ENCODE measurements at places on chromosomes 12 and 14. TPM values are rescaled to one million over a fixed set of nuclear protein-coding genes. Genes with fewer than 3 reads are reported as not detected.

Gene PTHLH
- total RNA-seq: 2.7 TPM

GRCh38 chr12:132053338-132054330, 90.5 kb downstream of the DDX51 start:
- DNase-seq: no peak

GRCh38 chr14:70886421-70887206, 20.6 kb upstream of the PCNX1 start:
- no peak for DNase-seq

- DNase-seq: no peak
Observed at GRCh38 chr12:4780641-4781611, 60.7 kb downstream of the GALNT8 start.

GRCh38 chr12:78321696-78322095, 491.0 kb downstream of the NAV3 start:
- no peak for DNase-seq

GRCh38 chr14:65937079-65937959, 524.8 kb downstream of the FUT8 start:
- DNase-seq: no peak

Gene TBC1D30
- 4.0 TPM for total RNA-seq

Gene ESPL1
- 2.0 TPM for total RNA-seq

Gene CLMN
- 6.5 TPM for total RNA-seq

GRCh38 chr14:98015921-98016320, 1218.7 kb downstream of the VRK1 start:
- no peak for DNase-seq

Gene FIGNL2
- 0.39 TPM for total RNA-seq

- no peak for DNase-seq
Observed at GRCh38 chr12:80937391-80938238, at the start of gene LIN7A. Gene LIN7A, minus strand, starts transcription at chr12:80937934. Its CDS starts 212 bp downstream, at chr12:80937722.

Gene IL22
- not detected for total RNA-seq

GRCh38 chr14:59331217-59331616, 134.0 kb downstream of the GPR135 start:
- DNase-seq: no peak

DNA sequence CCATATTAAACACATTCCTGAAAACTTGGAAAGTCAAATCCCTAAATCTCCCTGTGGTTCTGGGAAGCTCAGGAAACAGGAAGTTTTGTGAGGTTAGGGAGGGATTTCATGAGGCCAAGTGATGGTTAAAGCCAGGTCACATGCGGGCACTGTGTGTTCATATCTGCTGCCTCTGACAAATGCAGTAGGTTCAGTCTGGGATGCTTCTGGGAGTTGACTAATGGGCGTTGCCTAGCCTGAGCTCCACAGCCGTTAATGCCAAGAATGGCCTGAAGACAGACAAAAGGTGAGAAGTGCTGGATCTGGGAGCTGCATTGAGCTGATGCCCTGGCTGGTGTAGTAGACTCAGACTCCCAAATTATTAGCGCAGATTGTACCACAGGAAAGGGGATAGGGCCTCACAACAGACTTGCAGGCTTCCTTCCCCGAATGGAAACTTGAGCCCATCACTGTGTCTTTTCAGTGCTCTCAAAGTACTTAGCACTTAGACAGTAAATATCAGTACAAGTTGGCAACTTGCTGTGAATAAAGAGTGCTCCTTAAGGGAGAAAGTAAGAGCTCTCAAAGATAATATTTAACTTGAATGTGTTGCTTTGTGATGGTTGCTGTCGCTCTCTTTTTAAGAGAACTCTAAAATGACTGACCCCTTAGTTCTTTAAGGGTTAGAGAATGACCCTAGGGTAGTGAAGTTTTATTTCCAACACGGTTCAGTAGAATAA, 17.3 kb downstream of the GSG1 start:
- DNase-seq: peak; percentile 60

Gene RASAL1
- total RNA-seq: not detected

Gene HHIPL1
- 5.6 TPM for total RNA-seq

GRCh38 chr14:32596390-32596789, 267.3 kb downstream of the AKAP6 start:
- no peak for DNase-seq
